Activated naive CD4-positive, alpha-beta T cell (primary cell): ENCODE measurements at places on chromosomes 3 and 15.

- DNase-seq = no peak
Observed at GRCh38 chr3:45123581-45124269, 22.5 kb downstream of the CDCP1 start.

DNA sequence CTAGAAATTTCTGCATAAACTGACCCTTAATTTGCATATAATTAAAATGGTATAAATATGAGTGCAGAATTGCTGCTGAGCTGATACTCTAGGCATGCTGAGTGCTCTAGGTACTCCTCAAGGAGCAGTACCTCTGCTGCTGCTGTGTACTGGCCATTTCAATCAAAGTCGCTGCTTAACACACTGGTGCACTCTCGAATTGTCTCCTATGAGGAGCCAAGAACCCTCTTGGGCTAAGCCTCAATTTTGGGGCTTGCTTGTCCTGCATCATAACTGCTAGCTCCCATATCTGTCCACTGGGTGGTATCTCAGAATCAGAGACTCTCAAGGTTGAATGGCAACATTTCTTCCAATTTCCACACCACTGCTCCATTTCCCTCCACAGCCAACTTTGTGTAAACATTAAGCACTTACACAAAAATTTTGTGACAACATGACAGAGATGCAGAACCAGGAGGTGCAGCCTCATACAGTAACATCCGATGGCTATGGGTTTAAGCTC is 82.5 kb downstream of the XXYLT1 start:
- DNase-seq = no peak

GRCh38 chr15:62777671-62778070 is 264.9 kb upstream of the TPM1 start:
- DNase-seq = no peak

DNA sequence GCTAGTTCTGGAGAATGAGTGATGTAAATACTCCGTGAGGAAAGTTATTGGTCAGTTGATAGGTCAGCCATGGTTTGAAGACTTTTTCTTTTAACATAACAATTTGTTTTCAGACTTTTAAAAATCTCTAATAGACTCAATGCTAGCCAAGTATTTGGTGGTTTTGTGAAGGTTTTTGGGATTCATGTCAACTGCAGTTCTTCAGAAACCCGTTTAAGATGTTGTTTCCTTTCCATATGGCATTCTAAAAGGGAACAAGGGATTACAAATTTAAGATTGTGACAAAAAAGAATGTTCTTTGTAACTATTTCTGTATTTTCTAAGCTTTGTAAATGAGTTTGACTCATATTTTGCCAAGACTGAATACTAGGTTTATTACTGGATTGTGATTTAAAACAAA is 281.7 kb upstream of the COL8A1 start:
- DNase-seq = no peak

GRCh38 chr15:38042707-38043445 is 108.4 kb downstream of the TMCO5A start:
- no peak for DNase-seq
